ENCODE measurements at places on chromosomes 5 and 9.
A peak's percentile ranks its signal among the peaks of the same experiment; 100 is the strongest.

DNA sequence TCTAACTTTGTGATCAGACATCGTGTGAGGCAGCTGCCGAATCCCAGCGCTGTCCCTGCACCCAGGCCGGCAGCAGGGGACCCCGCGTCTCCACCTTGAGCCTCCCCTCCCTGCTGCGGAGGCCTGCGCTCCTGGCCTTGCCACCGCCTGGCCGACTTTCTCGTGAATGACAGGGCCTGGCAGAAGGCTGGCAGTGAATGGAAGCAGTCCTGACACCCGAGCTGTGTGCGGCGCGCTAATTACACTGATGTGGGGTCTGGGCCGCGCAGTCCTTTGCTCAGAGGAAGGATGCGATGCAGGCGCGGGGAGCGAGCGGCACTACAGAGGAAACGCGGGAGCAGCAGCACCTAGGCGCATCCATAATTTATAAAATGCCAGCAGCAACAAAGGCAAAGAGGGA is 40.3 kb downstream of the POU4F3 start:
- no peak for DNase-seq

- DNase-seq = no peak
Observed at GRCh38 chr5:333945-334344, 12.4 kb downstream of the AHRR start.

DNA sequence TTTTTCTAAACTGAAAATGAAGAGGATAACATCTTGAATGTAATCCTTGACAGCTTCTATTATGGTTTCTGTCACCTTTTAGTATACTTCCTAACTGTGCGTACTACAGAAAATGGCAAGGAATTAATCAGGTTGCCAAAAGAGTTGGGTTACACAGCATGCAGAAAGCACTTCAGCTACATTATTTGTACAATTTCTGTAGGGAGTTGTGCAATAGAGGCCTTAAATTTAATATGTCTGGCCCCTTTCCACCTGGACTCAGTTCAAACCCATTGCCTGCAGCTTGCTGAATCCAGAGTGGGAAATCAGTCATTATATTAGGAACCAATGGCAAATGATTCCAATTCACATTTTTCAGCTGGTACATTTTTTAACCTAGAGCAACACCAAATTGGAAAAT is 549.7 kb downstream of the CSNK1G3 start:
- DNase-seq = no peak

DNA sequence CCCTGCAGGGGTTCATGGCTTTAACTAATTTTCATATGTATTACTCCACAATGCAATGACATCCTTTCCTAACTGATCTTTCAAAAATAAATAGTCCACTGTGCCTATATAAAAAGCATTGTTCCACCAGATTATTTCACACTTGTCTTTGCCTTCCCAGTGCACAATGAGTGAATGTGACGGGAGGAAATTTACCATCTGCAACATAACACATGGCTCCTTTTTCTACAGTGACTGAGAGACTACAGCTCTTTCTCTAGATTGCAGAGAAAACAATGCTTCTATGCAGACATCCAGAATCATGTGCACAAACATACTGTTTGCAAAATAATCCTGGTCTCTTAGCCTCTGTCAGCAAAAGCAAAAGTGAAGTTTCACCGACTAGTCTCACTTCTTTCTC is 483.7 kb upstream of the PIK3R1 start:
- DNase-seq = no peak

GRCh38 chr5:76289692-76290091 is 113.4 kb upstream of the IQGAP2 start:
- no peak for DNase-seq

DNA sequence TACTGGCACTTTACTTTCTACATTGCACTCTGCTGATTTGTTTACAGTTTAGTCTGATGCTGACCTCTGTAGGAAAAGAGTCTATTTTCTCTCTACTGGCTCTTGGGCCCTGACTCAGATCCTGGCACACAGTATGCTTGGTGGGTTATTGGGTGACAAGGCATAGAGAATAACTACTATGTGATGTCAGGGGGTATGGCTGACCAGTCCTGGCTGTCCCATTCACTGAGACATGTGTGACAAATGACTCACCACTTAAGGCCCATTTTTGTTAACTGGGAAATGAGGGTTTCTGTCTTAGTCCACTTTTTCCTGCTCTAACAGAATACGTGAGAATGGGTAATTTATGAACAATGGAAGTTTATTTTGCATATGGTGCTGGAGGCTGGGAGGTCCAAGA is 66.4 kb downstream of the DAPK1 start:
- no peak for DNase-seq

DNA sequence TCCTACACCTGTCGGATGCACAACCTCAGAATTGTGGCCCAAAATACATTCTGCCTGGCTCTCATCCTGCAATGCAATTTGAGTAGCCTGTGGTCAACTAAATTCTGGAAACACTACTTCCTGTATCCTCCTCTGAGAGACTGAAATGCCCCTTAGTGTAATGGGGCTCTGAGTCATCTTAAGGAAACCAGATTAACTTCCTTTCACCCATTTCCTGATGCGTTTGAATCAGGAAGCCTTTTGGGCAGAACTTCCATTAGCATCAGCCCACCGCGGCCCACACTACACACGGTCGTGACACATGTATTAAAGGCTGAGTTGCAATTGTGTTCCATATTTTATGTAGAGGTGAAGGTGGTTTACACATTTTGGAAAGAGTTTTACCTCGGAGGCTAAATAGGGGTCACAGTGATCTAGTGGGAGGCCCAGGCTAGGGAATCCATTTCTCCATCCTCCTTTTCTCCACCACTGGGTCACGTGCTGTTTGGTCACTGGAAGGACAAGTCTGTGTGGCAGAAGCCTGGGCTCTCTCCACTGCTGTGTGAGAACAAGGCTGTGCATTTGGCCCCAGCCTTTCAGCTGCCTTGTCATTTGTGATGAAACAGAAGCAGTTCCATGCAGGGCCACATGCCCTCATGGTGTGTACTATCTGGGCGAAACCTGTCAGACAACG is 55.9 kb downstream of the DAP start:
- DNase-seq = no peak

DNA sequence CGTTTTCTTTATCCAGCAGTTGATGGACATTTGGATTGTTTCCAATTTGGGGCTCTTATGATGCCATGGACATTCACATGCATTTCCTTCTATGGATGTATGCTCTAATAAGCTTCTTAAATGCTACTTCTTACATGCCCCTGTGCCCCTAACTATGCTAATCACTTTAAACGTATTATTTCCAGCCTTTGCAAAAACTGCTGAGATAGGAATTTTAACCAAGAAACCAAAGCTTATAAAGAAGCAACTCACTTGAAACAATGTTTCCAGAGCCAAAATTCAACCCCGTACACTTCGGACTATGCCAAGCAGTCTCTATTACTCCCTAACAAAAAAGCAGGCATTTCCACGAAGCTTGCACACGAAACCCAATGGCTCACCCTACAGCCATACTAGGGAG is 545.6 kb upstream of the WWC1 start:
- no peak for DNase-seq

DNA sequence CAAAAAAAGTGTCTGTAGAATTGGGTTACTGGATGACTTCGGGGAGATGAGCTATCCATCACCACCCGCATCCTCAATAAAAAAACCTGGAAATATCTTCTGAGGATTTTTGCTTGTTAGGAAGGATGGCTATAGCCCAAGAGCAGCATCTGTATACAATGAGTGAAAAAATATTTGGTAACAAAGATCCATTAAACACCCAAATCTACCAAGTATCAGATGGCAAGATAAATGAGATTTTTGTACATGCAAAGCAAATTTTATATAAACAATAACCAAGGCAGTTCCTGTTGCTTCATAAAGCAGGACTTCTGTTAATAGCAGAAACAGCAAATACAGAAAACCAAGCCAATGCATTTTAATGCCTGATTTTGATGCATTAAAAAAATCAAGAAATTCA is 166.6 kb downstream of the SLC28A3 start:
- no peak for DNase-seq

DNA sequence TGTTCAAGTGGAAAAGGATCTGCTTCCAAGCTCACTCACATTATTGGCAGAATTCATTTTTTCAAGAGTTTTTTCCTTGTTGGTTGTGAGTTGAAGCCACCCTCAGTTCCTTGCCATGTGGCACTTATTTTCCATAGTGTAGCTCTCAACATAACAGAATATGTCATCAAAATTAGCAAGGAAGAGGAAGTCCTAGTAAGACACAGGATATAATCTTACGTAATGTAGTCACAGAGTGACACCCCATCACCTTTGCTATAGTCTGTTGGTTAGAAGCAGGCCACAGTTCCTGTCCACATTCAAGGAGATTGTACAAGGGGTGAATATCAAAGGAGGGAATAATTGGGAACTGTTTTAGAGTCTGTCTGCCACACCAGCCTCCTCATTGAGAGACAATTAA is 15.7 kb downstream of the IRGM start:
- DNase-seq = no peak

DNA sequence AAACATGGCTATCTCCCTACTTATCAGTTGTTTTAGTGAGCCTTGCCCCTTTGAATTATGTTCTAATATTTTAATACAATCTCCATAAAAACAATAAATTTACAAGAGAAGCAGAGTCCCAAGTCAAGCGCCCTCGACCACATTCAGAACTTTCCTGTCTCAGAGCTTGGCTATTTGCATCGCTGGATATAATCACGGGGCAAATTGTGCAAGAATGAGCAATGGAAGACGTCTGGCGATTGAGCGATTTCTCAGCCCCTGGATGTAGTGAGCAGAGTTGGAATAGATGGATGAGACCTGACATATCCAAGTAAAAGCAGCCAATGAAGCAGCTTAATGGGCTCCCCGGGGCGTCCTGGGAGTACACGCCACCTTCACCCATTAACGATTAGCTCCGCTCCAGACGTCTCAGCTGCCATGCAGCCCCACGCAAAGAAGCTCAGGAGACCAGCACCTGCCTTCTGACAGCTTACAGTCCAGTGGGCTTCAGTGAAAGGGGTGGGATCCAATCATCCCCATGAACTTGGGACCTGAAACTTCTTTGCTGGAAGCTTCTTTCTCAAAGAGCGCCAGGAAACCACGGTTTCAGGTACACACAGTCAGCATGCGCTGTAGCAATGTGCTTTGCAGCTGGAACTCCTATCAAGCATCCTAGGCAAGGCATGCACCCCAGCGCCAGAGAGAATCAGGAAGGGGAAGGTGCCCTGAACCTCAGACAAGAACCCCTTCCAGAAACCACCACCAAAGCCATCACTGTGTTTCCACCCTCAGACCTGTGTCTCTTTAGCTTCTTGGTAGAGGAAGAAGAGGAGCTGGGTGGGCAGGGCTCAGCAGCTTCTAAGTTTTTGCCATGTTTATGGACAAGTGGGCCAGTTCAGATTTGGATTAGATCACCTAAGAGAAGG is 92.0 kb upstream of the IRX4 start:
- no peak for DNase-seq

GRCh38 chr5:112923148-112923917 is 1.3 kb upstream of the REEP5 start:
- DNase-seq = peak; percentile 1

Measured in activated CD4-positive, CD25-positive, alpha-beta regulatory T cell (primary cell).